Effector memory CD4-positive, alpha-beta T cell (primary cell): ENCODE measurements at places on chromosomes 4 and X.

DNA sequence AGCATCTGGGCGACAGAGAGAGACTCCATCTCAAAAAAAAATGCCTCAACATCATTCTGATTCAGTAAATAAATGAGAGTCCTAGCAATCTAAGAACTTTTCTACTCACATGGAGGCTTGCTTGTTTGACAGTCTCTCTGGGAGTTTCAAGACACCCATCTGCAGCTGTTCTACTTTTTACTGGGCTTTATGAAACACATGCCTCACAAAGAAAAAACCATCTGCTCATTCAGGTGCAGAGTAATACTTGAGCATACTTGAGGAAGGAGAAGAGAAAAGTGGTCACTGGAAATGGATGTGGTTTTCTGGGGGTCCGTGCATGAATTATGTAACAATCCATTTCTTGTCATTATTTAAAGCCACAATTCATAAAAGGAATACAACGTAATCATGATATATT, 87.1 kb upstream of the DDX53 start:
- no peak for DNase-seq

GRCh38 chr4:38088321-38088720, 128.1 kb downstream of the PTTG2 start:
- DNase-seq = no peak

GRCh38 chr4:113745711-113746110, 15.8 kb downstream of the CAMK2D start:
- DNase-seq = no peak

GRCh38 chrX:126855839-126856524, 36.5 kb downstream of the PRR32 start:
- no peak for DNase-seq

- no peak for DNase-seq
Measured at GRCh38 chr4:100872811-100873210, 355.0 kb upstream of the EMCN start.

- no peak for DNase-seq
Measured at GRCh38 chr4:183532821-183533220, 28.0 kb downstream of the ING2 start.

DNA sequence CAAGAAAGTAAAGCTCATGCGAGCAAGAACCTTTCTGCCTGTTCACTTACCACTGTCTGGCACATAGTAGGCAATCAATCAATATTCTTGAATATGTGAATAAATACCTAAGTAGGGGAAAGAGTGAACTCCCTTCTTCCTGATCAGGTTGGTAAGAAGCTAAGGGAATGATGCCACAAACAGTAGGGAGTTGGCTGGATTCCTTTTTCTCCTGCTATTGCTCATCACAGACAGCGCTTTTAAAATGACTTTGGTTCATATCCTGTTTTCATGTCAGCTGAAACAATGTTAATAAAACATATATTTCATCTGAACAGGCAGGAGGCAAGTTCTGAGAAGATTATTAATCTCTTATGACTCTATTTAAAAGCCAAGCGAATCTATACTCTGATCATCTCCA, 99.2 kb downstream of the NSUN7 start:
- DNase-seq = no peak

- peak; percentile 7 for DNase-seq
Measured at GRCh38 chrX:9942086-9942485, 25.1 kb upstream of the CLDN34 start.

GRCh38 chr4:3240936-3241522, 7.9 kb upstream of the MSANTD1 start:
- DNase-seq = no peak

- no peak for DNase-seq
Measured at GRCh38 chr4:61511716-61512488, 311.8 kb downstream of the ADGRL3 start.

DNA sequence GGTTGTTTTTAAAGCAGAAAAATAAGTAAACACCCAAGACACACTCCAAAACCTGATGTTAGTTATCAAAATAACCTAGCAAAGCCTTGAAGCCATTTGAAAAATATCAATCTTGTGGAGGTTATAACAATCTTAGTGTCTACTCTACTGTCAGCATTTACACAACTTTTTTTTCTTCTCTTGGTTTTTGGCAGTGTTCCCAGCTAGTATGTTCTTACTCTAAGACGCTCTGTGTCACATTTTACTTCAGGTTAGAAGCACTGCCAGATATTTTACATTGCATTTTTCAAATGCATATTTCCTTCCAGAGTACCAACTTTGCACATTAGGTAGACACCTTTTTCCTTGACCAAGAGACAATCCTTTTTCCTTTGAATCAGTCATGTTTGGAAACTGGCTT, 114.0 kb upstream of the INPP4B start:
- DNase-seq = no peak

GRCh38 chrX:103626855-103627254, 1.9 kb upstream of the TCEAL1 start:
- DNase-seq = no peak

DNA sequence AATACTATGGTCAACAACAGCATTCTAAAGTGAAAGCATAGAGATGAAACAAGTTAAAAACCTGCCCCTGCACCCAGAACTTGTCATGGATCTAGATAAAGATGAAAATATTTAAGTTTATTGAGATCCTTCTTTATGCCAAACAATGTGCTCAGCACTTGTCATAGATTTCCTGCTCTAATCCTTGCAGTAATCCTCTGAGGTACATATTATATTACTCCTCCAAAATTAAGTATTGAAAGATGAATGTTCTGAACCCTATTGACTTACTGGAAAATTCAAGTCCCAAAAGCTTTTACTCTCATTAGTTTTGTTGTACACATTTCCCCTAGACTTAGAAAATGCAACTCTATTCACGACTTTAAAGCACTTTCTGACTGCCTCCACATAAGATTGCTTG, 35.6 kb downstream of the CAMK2D start:
- DNase-seq = no peak

- no peak for DNase-seq
Measured at GRCh38 chr4:104941661-104942062, 205.0 kb upstream of the TET2 start.

DNA sequence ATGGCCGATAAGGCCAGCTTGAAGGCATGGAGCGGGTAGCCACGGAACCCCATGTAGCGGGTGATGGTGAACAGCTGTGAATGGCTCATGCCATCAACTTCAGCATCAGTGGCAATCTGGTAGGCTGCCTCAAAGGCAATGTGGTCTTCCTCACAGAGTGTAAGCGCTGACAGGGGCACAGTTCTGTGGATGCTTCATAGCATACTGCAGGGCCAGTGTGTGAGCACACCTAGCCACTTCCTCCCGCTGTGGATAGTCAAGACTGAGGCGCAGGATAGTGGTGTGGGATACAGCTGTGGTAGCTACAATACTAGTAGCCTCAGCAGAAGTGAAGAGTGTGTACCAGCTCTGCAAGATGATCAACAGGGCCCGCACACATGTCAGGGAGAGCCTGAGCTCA, 40.5 kb downstream of the C4orf33 start:
- no peak for DNase-seq

DNA sequence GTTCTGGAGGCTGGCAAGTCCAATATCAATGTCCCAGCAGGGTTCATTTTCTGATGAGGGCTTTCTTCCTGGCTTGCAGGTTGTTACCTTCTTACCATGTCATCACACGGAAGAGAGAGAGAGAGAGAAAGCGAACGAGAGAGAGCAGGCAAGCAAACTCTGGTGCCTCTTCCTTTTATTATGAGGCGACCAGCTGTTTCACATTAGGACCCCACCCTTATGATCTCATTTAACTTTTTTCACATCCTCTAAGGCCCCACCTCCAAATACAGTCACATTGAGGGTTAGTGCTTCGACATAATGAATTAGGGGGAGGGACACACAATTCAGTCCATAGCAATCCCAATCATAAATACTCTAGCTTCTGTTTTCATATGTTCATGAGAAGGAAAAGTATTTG, 10.6 kb upstream of the GPR174 start:
- no peak for DNase-seq

DNA sequence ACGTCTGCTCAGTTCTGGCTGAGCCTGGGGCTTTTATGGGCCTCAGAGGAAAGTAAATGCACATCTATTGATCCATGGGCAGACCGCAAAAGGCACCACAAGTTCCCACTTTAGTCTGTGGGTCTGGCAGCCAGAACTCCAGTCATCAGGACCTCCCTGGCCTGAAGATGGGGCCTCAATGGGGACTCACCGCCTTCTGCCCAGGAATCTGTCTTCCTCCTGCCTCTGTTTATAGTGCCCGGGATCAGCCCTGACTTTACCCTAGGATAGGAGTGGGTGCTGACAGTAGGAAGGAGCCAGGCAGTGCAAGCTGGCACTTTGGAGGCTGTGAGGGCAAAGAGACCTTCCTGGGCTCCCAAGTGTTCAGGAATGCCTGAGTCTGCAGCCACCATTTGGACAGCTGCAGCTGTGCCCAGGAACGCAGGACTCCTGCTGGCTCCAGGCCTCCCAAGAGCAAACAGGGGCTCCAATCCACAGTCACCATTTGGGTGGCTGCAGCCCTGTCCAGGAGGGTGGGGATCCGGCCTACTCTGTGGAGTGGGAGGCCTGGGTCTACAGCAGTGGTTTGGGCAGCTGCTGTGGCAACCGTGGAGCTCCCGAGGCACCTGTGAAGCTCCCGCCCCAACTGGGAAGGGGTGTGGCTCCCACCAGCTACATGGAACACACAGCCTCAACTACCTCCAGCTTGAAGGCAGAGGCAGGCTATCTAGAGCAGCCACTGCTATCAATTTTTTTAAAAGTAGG, 1440.9 kb upstream of the ADGRL3 start:
- no peak for DNase-seq

DNA sequence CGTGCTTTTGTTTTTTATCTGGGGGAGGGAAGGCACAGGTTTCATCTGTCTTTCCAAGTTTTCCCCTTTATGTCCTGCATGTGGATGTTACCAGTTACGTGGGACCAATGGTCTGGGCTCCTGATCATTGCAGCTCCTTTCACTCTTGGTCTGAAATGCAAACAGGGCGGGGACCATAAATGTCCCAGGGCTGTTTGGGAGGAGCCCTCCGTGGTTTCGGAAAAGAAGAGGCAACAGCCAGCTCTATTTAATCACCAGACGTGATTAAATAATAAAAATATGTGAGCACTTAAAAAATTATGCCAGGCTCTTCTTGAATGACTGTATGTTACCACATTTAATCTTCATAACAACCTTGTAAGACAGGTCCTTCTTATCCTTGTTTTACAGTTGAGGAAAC, 30.8 kb upstream of the C1GALT1C1 start:
- DNase-seq = no peak

DNA sequence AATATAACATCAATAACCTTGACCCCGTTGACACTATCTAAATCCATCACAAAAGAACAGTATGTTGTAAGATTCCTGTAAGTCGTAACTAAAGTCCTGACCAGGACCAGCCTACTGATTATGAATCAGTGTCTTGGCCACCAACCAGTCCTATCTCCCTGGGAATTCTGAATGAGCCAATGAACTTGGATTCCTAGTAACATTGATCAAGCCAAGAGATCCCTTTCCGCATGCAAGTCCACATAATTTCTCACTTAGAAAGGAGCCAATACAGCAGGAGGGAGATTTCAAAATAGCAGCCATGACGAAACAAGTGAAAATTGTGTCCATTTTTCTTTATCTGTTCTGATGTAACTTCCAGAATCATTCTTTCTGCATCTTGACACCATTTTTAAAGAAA, 9.5 kb downstream of the XPNPEP2 start:
- DNase-seq = no peak

GRCh38 chrX:12978205-12979025, 3.5 kb downstream of the TMSB4X start:
- peak; percentile 62 for DNase-seq

- no peak for DNase-seq
Measured at GRCh38 chr4:111842336-111842735, 302.9 kb upstream of the FAM241A start.

DNA sequence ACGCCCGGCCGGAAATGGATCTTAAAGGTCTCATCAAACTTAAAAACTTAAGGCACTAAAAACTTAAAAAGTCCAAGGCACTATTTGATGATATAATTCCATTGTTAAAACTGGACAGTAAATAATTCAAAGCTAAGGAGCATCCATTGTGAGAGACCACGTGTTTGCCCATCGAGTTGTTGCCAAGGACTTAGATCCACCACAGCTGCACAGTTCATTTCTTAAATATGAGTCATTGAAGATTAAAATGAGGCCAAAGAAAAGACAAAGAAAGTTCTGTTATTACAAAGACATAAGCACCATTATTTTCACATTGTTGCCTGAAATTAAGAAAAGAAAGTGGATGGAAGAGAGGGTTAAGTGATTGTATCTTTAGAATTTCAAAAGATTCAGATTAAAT, 411.5 kb upstream of the FTHL17 start:
- DNase-seq = no peak

DNA sequence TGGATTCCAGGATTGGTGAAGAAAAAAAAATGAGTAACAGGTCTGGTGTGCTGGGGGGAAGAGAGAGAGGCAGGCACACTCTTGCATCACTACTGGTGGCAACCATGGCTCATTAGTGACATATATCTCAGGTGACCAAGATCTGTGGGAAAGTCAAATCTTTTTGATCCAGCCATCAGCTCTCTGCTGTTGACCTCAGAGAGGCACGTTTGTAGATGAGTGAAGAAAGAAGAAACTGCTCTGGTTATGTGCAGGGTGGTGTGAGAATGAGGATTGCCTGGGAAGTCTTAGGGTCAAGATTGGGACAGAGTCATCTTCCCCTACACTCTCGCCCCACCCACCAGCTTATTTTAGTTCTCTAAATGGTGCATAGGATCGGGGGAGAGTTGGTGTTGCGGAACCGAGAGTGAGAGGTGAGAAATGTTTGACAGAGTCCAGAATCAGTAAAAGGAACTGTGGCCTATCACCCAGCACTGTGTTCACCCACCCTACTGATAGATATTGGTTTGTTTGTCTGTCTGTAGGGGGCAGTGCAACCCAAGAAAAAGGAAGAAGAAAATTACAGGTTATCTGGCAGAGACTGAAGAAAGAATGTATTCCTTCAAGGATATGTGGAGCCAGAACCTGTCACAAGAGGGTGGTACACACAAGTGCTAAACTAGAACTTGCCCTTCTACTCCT, 21.9 kb downstream of the ARMCX6 start:
- no peak for DNase-seq

DNA sequence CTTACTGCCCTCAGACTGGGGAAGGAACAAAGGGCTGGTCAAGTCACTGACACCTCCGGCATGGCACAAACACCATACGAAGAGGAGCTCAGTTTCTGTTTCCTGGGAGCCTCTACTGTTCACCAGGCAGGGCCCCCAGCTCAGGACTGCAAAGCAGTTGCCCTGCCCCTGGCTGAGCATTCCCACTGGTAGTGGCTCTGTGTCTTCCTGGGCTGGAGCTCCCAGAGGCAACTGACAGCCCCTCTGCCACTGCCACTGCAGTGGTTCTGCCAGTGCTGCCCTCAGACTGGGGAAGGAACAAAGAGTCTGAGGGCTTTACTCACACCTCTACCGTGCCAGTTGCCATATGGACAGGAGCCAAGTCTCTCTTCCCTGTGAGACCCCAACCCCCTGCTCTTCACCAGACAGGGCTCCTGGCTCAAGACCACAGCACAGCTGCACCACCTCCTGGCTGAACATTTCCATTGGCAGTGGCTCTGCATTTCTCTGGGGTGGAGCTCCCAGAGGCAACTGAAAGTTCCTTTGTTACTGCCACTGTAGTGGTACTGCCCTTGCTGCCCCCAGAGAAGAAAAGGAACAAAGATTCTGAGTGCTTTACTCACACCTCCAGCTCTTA, 67.9 kb downstream of the SMARCA5 start:
- no peak for DNase-seq

- DNase-seq = peak; percentile 21
Measured at GRCh38 chr4:88613417-88613875, 21.2 kb downstream of the HERC3 start.
